ENCODE measurements at places on chromosomes 1 and 21. TPM values are rescaled to one million over a fixed set of nuclear protein-coding genes. Genes with fewer than 3 reads are reported as not detected.

DNA sequence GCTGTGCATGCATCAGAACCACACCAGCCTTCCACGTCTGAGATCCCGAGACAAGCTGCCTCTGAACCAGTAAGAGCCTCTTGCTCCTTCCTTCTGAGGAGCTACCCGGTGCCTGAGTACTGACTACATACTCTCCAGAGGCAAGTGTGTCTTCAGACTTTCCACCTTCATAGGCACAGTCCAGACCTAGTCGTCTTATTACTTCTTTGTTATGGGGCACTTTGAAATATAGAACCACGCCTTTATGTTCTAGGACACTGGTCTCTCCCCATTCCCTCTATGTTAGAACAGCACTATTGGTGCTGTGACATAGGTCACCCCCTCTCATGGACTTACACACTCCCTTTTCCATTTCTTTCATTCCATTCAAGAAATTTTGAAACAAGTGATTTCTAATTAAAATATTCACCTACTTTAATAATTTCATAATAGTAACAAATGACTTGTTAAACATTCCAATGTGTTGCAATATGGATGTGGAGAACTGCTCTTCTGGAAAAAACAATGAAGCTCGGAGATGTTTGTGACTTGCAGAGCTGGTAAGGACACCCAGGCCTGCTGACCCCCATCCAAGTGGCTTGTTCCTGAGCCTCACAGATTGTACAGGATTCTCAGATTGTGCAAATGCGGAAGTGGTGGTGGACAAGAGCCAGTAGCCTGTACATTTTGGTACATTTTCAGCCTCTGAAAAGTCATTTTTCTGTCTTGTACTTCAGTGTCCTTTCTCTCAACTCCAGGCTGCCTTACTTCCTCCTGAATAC, 76.1 kb upstream of the SIPA1L2 start:
- no peak for DNase-seq

GRCh38 chr1:173355281-173356031, 121.7 kb upstream of the PRDX6 start:
- DNase-seq = no peak

DNA sequence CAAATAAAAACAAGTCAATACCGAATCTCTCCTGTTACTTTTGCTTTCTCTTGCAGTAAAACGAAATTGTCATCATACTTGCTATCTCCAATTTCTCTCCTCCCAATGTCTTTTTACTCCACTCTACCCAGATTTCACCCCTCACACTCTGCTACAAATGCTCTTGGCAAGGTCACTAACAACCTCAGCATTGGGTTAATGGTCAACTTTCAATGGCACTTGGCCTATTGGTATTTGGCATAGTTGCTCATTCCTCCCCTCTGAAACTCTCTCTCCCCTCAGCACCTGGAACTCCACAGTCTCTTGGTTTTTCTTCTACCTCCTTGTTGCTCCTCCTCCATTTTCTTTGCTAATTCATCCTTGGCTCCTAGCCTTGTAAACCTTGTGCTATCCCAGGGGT, 367.3 kb downstream of the PTPRU start:
- DNase-seq = no peak

- no peak for DNase-seq
Measured at GRCh38 chr1:226984521-226985238, 44.6 kb downstream of the COQ8A start.

GRCh38 chr1:17184161-17184665, 20.7 kb upstream of the PADI1 start:
- DNase-seq = no peak

DNA sequence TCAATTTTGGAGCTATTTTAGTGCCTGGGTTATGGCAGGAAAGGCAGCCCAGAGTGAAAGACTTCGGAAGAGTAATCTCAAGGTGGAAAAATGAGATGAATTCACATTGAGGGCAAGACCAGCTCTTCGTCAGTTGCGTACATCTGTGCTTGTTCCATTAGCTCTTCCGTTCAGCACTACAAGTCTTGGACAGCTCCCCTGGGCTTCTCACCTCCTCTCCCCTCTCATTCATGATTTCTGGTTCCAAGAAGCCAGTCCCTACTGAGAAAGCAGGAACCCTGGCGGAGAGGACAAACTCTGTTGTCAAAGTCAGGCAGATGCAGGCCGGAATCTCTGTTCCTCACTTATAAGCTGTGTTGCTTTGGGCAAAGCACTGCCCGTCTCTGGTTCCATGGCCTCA, 76.5 kb downstream of the ACTL8 start:
- DNase-seq = no peak

FBXO2 gene
- not detected for total RNA-seq

All from transverse colon (tissue), 4 donors.